ENCODE measurements at places on chromosomes 1 and 21.

GRCh38 chr1:176382163-176382562, 80.8 kb upstream of the PAPPA2 start:
- no peak for DNase-seq

- no peak for DNase-seq
Measured at GRCh38 chr1:30403726-30404125, 319.7 kb downstream of the MATN1 start.

DNA sequence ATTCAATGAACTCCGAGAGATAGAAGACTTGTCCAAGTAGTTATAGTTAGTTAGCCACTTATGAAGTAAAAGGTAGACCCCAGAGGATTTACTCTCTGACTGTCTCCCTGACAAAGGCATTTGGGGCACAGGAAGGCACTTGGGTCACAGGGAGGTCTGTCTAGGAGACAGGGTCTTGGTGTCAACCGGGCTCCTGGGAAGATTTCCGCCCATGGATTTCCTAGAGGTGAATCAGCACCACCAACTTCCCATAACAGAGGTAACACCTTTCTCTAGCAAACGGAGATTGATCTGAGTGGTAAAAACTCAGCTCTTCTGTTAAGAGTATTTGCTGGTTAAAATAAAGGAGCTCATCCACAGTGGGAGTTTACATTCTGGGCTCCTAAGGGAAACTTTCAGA, 16.4 kb downstream of the CCN1 start:
- no peak for DNase-seq

DNA sequence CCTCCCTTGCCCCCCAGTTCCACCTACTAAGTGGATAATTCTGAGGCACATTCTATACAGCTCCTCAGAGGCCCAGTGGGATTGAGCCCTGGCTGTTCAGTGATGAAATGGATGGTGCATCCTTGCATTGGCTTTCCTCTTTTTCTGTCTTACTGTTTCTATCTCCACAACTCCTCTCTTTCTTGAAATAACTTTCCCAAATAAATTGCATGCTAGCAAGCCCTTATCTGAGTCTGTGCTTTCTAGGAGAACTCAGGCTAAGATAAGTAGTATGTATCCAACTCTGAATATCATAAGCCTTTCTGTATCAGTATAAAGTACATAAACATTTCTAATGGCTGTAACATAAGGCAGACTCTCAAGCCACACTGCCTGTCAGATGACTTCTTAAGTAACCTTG, 603.8 kb upstream of the USP24 start:
- DNase-seq = no peak

DNA sequence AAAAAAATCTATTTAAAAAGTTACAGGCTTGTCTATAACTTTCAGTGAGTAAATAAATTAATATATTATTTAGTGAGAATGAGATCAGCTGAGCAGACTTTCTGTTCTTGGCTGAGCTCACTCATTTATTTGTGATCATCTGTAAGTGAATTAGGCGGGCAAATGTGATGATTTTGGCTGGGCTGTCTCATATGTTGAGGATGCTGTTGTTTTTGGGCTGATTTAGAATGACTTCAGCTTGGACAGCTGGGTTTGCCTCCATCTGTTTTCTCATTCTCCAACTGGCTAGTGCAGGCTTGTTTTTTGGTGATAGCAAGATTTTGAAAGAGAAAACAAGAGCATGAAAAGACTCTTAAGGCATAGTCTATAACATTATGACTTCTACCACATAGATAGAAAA, 475.8 kb upstream of the OLFM3 start:
- DNase-seq = no peak

GRCh38 chr1:205041998-205042910, 758 bp upstream of the CNTN2 start:
- DNase-seq = no peak

- no peak for DNase-seq
Measured at GRCh38 chr21:31397939-31398338, 53.9 kb upstream of the TIAM1 start.

- DNase-seq = peak; percentile 60
Measured at GRCh38 chr21:34796518-34797200, 127.9 kb downstream of the CLIC6 start.

- DNase-seq = no peak
Measured at GRCh38 chr1:59101518-59101917, 195.4 kb upstream of the FGGY start.
